ENCODE measurements at places on chromosomes 13 and 19.

DNA sequence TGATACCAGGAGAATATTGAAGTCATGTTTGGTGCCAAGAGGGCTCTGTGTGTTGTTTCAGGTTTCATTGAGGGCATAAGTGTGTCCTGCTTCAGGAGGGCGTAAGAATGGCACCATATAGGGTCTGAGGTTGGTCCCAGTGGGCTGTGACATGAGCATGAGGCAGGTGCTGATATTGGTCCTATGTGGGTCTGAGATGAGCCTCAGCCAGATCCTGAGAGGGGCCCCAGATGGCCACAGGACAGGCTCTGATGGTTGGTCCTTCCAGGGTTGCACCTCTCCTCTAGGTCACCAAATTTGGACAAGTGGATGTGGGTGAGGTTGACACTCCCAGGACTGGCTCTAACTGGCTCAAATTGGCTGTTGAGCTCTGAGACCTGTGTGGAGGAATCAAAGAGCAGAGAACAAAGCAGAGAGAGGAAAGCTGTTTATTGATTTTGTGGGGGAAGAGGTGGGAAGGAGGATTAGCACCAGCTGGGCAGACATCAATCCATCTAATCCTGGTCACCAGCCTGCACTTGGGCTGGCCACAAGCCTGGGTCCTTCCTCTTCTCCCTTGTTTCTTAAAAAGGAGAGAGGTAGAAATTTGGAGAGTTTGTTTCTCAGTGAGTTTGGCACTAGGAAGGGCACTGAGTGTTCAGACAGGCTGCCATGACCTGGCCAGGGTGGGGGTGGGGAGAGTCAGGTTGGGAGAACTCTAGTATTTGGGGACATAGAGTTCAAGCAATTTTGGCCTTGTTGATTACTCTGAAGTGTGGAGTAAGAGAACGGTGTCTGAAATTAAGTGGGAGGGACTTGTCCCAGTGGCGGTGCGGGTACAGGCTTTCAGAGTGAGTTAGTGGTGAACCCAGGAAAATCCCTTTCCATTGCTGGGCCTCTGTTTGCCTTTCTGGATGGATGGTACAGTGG, 38.7 kb downstream of the CYP2B6 start:
- no peak for DNase-seq

DNA sequence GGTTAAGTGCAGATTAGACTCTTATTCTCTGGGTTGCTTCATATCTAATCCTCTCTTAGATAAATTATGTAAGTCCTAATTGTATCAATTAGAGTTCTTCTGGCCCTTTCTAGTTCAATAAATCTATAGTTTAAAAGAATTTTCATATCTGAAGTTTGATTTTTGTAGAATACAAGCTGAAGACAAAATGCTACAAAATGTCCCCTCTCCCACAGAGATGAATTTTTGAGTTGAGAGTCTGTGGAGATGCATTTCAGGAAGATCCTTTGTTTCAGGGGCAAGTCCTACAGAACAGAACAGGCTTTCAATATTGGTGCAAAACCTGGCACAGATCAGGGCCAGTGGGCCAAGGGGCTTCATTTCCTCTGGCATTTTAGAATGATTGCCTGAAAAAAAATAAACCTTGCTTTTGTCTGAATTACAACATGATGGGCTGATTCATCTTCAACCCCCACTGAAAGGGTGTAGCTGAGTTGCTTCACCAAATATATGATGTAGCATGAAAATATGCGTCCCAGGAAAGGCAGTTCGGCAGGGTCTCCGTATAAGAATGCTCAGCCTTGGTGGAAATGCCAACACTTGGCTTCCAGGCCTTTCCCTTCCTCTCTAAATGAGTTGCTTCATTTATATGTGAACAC, 6.4 kb upstream of the IPO5 start:
- peak; percentile 90 for DNase-seq

GRCh38 chr13:29484236-29484635, 111.3 kb downstream of the SLC7A1 start:
- DNase-seq = no peak

DNA sequence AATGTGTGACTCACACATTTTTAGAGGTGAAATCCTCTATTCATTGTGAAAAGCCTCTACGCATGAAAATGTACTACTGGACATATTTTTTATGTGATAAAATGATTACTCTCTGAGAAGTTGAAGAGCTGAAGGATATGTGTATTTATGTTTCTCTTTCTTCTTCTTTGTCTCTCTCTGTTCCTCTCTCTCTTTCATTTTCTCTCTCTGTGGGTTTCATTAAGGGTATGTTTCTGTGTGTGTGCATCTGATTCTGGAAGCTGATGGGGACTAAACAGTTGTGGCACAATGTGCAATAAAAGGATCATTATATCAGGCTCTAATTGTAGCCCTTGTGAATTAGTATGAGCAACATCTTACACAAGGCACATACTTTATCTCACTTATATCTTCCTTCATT, 867.7 kb downstream of the PCDH9 start:
- DNase-seq = no peak

- DNase-seq = no peak
Observed at GRCh38 chr19:10364644-10365043, 15.7 kb downstream of the TYK2 start.

DNA sequence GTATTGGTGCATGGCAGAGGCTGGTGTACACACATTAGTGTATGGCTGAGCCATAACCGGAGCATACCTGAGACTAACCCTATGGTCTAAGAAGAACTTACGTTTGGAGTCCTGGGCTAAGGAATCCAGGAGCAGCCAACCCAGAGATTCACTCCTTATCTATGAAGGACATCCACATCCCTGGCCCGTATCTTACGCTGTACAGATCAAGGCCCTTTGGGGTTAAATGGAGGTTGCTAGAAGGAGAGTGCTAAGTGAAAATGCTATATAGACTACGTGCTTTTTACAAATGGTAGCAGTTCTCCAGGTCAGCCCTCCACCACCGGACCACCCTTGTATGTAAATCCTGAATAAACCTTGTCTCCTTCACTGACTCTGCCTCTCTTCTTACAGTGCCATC, 1.9 kb upstream of the SUGT1 start:
- DNase-seq = no peak

- no peak for DNase-seq
Observed at GRCh38 chr13:30685320-30685859, 50.0 kb upstream of the ALOX5AP start.

DNA sequence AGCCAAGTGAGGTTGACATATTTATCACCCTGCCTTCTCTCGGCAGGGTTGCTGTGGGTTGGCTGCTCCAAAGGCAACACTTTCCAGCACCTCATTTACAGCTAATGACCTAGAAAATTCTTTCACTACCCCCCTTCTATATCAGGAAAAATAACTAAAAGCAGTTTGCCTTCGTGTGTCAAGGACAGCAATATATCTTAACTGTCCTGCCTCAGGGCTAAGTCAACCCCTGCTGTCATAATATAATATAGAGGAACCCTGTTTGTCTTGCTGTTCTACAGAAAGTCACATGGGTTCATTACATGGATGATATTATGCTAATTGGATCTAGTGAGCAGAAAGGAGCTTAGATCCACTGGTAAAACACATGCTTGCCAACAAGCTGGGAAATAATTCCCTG, 28.1 kb upstream of the USP12 start:
- no peak for DNase-seq

GRCh38 chr13:104975272-104975671, 1560.2 kb downstream of the EFNB2 start:
- no peak for DNase-seq

- no peak for DNase-seq
Observed at GRCh38 chr13:101868585-101869469, 416.4 kb downstream of the ITGBL1 start.

GRCh38 chr19:5123646-5124045, 154.7 kb downstream of the KDM4B start:
- DNase-seq = no peak

DNA sequence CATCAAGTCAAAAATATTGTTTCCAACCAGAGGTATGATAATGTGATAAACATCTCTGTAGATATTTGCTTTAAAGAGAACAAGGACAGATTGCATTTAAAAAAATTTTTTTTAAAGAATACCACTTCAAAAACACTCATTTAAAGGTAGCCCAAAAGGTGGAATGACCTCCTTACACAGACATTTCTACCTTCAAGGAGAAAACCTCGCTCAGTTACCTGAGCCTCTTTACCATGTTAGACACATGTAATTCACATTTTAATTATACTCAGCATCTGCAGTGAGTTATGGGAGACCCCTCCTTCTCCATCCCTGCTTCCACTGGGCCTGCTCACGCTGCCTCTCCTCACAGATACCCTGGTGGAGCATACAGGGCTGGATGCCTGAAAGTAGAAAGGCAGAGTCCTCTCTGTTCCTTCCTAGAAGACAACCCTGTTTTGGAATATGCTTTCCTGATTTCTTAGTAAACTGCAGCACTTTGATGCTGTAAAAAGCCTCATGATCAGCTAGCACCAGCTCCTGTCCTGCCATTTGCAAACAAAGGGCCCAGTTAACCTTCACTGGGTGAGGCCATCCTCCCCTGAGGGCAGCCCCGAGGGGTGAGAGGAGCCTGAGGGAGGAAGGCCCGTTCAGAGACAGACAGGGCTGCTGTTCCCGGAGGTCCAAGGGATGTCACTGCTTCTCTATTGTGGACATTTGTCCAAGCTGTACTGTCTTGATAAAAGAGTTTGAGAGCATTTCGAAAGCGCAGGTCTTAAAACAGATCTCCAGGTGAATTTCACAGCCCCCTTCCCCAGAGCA, 117.8 kb downstream of the IRS2 start:
- no peak for DNase-seq

DNA sequence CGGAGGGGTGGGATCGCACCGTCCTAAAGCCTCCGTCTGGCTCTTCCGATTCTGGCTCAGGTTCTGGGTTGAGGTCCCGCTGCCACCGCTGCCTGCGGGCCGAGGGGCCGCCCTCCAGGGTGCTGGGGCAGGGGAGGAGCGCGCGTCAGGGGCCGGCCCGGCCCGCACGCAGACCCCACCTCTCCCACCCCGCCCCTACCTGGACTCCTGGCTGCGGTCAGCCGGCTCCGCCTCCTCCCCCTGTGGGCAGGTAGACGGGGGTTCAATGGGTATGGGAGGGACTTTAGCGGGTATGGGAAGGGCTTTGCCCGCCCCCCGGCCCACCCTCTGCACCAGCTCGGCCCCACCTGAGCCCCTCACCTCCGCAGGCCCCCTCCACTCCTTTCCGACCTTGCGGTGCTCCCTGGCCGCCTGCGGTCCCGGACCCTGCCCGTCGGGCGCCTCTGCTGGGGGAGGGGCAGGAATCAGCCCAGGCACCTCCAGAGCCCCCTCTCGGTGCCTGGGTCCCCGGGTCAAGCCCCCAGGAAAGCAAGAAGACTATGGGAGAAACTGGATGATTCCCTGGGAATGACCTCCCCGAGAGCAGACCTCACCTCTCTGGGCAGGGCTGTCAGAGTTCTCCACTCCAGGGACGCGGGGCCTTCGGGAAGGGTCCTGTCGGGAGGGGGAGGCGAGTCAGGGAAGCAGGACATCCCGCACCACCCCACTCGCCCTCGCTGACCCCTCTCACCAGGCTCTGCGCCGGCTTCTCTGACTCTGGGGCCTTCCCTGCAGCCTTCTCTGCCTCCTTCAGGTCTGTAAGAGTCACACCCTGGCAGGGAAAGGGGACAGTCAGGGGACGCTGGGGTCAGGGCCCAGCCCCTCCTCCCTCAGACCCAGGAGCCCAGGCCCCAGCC, 17.0 kb downstream of the EPS8L1 start:
- no peak for DNase-seq

DNA sequence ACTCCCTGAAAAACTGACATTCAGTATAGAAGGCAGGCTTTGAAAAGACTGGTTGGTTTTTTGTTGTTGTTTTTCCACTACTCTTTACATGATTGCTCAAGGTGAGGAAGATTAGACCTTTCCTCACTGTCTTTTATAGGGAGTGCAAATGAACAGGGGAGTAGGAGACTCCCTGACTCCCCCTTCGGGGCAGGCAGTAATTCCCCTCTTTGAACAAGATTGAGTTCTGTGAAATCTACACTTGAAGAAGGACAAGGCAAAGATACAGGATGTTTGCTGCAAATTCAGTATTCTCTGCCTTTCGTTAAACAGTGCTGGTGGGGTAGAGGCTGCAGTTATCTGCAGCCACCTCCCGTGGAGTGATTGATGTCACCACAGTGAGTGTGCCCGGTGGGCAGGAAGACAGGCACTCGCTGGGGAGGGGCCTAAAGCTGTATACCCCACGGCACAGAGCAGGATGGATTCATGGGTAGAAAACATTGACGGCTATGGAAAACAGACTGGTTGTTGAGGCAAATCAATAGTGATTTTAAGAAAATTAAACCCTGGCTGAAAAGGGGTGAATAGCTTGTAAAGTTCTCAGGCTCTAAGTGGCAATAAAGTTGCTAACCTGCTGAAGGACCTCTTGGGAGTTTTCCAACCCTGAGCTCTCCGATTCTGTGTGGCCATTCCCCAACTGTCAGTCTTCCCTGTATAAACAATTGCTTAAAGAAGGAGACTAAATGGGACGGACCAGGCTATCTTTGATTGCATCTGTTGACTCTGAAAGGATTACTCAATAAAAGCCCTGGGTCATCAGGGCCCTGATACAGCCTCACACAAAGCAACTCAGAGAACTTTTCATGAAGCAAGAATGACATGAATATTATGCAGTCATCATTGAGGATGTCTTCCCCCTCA, 308.3 kb downstream of the TBC1D4 start:
- DNase-seq = no peak

DNA sequence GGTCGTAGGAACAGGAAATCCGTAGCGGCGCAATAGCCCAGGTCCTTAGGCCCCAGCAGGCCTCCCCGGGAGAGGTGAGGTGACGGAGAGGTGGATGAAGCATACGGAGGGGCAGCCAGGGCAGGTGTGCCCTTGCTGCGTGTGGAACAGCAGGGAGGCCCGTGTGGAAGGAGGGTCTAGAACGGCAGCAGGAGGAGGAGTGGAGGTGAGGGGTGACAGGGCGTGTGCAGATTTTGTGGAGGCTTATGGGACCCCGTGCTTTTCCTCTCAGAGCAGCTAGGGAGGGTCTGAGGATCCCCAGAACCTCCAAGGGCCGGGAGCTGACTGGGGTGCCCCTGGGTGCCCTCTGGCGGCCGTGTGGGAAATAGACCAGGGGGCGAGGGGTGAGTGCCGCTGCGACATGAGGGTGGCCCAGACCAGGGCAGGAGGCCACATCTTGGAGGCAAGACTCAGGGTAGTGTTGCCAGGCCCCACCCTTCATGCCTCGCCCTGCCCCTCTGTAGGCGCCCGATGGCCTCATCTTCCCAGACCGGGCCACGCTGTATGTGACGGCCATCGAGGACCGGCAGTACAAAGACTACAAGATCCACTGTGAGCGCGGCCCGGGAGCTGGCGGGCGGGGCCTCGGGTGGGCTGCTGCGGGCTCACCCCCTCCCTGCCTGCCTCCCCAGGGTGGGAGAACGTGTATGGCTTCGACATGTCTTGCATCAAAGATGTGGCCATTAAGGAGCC, 5.0 kb upstream of the ADM5 start:
- DNase-seq = no peak
